ENCODE measurements at places on chromosomes 3 and 15.

DNA sequence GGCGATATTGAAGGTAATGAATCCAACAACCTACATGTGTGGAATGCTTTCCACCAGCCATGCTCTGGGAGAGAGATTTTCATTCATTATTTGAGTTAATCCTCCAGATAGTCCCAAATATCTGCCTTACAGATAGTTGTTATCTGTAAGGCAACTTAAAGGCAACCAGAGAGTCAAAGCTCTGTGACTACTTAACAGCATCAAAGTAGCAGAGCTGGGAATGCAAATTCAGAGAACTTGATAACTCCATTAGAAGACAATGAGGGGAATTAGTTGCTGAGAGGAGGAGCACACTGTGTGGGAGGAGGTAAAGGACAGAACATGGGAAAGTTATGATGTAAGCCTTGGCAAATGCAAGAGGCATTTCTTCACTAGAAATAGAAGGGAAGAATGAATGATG is 10.5 kb upstream of the CRBN start:
- no peak for DNase-seq

DNA sequence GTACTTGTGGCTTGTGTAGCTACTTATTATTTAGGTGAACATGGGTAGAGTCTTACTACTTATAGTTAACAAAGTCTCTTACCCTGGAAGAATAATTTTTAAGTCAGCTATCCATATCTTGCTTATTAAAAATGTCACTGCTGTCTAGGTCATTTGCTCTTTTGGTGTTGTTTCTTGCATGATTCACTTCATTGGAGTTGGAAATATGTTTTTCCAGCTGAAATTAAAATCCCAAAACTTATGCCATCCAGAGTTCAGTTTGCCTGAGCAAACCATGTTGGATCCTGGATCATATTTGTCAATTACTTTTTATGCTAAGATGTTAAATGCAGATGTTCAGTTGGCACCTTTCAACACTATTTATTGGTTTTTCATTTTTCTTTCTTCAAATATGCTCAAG is 421.0 kb upstream of the RBMS3 start:
- DNase-seq = no peak

DNA sequence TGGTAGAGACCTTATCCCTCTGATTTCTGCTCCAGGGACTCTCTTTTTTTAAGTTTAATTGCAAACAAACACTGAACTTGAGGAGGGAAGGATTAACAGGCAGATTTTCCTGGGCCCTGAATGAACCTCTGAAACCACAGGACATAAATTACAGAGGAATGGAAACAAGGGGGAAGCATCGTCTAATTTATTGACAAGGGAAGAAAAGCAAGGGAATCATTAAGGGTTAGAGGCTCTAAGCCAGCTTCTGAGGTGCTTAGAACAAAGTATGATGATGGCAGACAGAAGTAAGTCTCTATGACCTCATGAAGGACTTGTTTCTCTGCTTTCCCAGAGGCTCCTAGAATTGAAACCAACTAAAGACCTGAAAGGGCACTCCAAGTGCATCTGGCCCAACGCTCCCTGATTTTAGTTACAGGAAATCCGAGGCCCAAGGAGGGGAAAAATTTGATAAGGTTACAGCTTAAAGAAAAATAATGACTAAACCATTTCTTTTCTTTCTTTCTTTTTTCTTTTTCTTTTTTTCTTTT is 244.7 kb upstream of the NR2E3 start:
- DNase-seq = no peak

DNA sequence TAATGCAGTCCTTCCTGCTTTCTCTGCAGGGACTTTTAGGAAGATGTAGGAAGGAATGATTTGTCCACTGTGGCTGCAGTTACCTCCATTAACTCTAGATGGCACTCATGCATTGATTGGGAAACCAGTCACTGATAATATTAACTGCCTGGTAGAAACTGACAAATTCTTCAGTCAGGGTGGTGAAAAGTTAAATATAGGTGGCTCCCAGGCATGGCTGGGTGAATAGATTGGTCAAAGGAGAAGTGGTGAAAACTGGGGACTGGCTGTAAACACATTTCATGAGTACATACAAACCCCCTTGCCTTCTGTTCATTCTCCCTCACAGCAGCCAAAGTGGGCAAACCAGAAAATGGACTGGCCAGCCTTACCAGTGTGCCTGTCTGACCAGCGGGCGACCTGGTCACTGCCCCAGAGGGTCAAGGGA is 333.4 kb downstream of the THSD4 start:
- DNase-seq = peak; percentile 57

DNA sequence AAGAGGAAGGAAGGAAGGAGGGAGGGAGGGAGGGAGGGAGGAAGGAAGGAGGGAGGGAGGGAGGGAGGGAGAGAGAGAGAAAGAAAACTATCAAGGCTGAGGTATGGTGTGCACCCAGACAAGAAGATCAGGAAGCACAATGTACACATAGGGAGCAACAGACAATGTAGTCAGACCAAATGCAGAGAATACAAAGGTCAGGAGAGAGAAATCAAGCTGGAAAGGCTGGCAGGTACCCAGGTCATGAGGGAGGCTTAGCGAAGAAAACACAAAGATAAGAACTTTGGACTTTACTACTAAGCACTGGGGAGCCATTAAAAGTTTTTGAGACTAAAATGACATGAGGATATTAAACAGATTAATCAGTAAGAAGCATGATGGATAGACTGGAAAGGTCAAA is 176.0 kb upstream of the TMCO5A start:
- no peak for DNase-seq

- DNase-seq = no peak
Measured at GRCh38 chr15:80099241-80099640, 39.8 kb downstream of the ZFAND6 start.

DNA sequence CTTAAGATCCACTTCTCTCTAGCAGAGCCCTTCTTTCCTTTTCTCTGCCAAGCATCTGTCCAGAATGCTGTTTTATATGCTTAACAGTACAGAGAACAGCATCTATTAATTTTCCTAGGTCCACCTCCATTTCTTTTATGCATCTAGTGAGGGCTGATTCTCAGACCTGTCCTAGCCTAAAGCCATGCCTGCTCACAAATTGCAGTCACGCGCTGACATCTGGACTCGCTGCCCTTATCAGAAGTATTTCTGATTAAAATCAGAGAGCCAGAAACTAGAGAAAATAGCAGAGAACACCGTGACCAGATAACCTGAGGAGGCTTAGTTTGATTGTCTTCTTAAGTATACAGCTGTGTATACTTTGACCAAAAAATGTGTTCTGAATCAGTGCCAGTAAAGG is 1.9 kb downstream of the C3orf20 start:
- no peak for DNase-seq

DNA sequence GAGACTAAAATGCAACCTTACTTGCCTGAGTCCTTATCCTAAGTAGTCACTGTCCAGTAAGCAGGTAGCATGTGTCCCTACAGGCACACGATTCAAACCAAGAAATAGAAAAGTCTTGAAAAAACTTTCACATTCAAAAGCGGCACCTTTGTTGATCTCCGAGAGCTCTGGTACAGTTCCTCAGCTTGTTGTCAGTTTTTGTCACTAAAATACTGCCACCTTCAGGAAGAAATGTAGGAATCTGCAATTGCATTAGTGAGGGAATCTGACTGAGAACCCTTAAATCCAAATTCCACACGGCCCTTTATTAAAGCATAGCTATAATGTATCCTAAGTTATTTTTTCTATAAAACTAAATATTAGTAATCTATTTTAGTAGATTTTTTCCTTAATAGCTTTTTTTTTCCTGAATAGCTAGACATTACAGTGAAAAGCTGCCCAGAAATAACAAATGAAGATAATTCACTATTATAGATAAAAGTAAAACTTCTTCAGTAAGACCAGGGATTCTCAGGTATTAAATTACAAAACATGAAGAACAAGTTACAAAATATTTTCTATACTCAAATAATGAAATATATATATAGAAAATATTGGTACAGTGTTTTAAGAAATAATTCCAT is 44.0 kb downstream of the CCDC54 start:
- DNase-seq = peak; percentile 34

DNA sequence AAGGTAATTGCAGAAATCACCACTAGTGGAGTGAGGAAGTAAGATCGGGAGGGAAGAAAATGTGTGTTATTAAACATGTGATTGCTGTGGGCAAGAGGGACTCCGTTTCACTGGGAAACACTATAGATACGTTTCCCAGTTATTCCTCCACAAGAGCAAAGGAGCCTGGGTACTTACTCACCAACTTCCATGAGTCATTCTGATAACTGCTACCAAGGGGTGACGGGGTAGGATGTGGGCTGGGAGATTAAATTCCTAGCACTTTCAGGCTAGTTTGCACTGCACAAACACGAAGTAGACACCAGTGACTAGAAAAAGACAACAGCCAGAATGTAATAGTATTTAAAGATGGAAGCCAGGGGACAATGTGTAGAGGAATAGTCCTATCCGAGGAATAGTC is 812.9 kb upstream of the CFAP20DC start:
- no peak for DNase-seq

DNA sequence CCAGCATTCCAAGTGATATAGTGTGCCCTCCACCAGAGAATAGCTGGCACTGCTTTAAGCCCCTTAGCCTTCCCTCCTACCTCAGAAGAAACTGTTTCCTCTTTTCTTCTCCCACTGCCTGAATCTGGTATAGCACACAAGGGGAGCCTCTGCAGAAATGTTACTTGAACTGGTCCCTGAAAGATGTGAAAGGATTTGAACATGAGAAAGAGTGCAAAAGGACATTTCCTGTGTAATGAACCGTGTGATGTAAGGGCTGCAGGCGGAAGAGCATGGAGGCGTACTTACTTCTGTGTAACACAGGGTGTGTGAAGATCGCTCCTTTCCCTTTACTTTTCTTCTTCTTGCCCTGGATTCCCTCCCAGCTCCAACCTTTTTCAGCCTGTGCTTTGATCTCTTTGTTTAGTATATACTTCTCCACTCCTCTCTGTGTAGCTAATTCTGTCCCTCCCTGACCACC is 8.4 kb downstream of the TMOD3 start:
- no peak for DNase-seq

DNA sequence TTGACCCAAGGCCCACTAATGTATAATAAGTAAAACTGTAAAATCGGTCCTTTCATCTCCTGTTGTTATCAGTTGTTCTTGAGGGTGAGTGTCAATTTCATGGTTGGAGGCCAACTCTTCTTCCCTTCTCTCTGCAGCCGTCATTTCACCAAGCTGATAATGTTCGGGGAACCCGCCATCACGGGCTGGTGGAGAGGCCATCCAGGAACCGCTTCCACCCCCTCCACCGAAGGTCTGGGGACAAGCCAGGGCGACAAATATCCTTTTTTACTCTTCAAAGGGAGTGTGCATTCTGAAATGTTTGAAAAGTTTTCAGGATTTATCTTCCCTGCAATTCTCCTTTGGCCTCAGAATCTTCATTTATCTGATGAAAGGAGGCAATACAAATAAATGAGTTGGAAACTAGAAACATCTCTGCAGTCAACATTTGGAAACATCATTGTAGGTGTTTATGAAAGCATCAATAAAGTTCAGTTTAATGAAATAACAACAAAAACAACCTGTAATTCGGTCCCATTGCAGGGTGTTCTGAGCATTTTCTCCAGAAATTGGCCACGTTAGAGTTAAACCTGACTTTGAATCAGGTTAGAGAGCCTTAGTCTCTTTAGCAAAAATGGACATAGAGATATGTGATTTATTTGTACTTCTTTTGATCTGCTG is 63.9 kb downstream of the CRTC3 start:
- DNase-seq = no peak

GRCh38 chr3:70471464-70472342 is 159.3 kb upstream of the MDFIC2 start:
- DNase-seq = no peak

DNA sequence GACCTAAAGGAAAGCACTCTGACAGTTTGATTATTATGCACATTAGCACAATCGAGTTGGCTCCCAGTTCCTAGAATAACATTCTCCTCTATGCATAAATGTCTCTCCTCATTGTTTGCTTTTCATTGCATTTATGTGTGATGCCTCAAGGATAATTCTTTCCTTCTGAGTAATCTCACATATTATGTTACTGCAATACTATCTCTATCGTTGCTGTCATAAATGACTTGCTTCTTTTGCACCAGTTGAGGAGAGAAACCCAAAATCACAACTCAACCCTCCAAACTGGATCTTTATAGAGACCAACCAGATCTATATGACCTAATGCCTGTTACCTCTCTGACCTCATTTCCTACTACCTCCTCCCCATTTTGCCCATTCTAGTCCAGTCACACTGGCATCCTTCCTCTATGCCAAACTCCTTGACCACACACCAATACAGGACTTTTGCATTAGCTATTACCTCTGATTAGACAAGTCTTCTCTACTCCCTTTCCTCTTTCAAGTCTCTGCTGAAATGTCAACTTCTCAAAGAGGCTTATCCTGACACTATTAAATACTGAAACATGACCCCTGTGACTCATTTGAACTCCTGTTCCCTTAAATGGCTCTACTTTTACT is 1026.0 kb downstream of the TUSC7 start:
- no peak for DNase-seq

GRCh38 chr3:71308836-71309235 is 274.7 kb downstream of the FOXP1 start:
- DNase-seq = no peak

- peak; percentile 62 for DNase-seq
Measured at GRCh38 chr15:64693134-64693533, 82.3 kb downstream of the RBPMS2 start.

DNA sequence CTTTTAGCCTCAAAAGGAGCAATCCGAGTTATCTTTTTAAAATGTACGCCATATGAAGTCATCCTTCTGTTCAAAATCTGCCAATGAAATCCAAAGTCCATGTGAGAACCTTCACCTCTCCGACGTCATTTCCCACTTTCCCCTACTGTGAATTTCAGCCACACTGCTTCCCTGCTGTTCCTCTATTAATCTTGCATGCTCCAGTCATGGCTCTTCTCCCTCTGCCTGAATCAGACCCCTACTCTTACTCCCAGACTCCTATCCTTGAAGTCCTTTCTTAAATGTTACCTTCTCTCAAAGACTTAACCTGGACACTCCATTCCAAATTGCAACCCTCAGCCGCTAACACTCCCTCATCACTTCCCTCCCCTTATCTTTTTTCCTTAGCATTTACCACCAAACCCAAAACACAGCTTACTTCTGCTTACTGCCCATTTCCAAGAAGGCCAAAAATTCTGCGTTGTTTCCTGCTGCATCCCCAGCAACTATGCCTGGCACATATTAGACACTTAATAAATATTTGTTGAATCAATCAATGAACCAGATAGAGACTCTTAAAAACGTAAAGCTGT is 1.2 kb downstream of the NKIRAS1 start:
- DNase-seq = no peak

GRCh38 chr3:139534992-139535879 is 4.3 kb downstream of the RBP1 start:
- DNase-seq = no peak

DNA sequence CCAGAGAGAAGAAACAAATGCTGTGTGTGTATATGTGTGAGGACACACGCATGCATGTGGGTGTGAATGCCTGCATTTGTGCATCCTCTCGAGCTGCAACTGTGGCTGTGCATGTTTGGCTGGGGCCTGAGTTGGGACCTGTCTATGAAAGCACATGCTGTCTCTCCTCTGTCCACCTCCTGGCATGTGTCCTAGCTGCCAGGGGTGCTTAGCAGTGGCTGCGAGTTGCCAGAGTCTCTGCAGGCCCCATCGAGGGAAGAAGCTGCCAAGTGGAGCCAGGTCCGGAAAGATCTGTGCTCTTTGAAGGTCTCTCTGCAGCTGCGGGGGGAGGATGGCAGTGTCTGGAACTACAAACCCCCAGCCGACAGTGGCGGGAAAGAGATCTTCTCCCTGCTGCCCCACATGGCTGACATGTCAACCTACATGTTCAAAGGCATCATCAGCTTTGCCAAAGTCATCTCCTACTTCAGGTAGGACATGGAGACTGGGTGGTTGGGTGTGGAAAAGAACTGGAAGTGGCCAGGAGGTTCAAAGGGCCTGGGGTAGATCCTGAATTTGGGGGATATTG is 30.7 kb downstream of the NR1I2 start:
- no peak for DNase-seq

- DNase-seq = no peak
Measured at GRCh38 chr3:29481969-29482767, 201.3 kb downstream of the RBMS3 start.
